Vagina (tissue), 2 donors: ENCODE measurements at places on chromosomes 5 and 9. TPM values are rescaled to one million over a fixed set of nuclear protein-coding genes. Genes with fewer than 3 reads are reported as not detected.

STPG3 gene
- total RNA-seq: not detected

DNA sequence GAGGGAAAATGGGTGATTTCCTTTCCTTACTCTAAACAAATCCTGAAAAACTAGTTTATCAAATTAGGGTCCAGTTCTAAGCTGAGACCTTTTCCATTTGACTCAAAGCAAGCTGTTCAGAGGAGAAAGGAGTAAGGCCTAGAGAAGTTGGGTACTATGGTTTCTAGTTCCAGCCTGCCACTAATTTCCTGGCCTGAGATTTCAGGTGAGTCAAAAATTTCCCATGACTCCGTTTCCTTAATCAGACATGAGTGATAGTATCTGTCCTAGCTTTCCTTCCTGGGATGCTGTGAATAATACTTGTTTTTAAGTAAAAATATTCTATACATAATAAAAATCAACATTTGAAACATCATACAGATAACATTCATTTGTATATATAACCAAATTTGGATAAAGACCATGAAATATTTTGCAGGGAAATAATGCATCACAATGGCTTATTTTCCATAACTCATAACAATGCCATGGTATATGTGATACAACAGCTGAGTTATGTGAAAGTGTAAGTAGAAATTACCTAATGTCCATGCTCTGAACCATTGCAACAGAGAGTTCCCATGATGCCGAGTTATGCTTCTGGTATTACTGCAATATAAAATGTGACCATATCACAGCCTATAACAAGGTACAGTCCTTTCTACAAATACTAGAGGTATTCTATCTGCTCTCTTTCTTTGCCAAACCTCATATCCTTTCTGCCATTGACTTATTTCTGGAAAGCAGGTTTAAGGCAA lies 142.7 kb downstream of the MLLT3 start:
- H3K27me3 ChIP-seq: no peaks in the 10 kb centered on the region
- H3K4me1 ChIP-seq: peaks cover 29% of the 10 kb centered on the region
- H3K36me3 ChIP-seq: no peaks in the 10 kb centered on the region

DNA sequence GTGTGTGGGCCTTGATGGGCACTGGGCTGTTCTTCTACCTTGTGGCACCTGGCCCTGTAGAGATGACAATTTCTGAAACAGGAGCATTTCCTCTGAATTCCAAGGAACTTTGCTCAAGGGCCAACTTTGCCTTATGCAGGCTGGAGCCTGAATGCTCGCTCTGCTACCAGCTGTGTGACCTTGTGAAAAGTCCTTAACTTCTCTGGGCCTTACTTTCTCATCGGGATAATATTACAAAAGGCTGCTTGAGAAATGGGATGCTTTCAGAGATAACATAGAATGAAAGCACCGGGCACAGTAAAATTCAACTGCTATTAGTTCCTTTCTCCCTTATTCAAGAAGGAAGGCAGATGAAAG lies 58.8 kb downstream of the GADD45G start:
- peaks cover 64% of the 10 kb centered on the region for H3K4me1 ChIP-seq
- no peak for DNase-seq
- H3K27ac ChIP-seq: peak overlapping the region; percentile 58
- no peak overlapping the region for H3K4me3 ChIP-seq
- no peaks in the 10 kb centered on the region for H3K36me3 ChIP-seq

GRCh38 chr5:98586581-98586980 lies 186.9 kb upstream of the RGMB start:
- DNase-seq: no peak
- H3K27ac ChIP-seq: no peak overlapping the region
- H3K27me3 ChIP-seq: no peaks in the 10 kb centered on the region
- H3K36me3 ChIP-seq: no peaks in the 10 kb centered on the region
- H3K4me1 ChIP-seq: peaks cover 7% of the 10 kb centered on the region

C5orf58 gene
- not detected for total RNA-seq

LRRC19 gene
- not detected for total RNA-seq

ZDHHC21 gene
- 10.3 TPM for total RNA-seq

- no peak overlapping the region for H3K4me3 ChIP-seq
- H3K36me3 ChIP-seq: no peaks in the 10 kb centered on the region
- no peaks in the 10 kb centered on the region for H3K27me3 ChIP-seq
- no peaks in the 10 kb centered on the region for H3K4me1 ChIP-seq
- H3K27ac ChIP-seq: no peak overlapping the region
- no peak for DNase-seq
These were observed 8.6 kb downstream of the SCGB3A2 start for GRCh38 chr5:147887026-147887627.

AGXT2 gene
- total RNA-seq: not detected

SARDH gene
- total RNA-seq: 2.0 TPM

DNA sequence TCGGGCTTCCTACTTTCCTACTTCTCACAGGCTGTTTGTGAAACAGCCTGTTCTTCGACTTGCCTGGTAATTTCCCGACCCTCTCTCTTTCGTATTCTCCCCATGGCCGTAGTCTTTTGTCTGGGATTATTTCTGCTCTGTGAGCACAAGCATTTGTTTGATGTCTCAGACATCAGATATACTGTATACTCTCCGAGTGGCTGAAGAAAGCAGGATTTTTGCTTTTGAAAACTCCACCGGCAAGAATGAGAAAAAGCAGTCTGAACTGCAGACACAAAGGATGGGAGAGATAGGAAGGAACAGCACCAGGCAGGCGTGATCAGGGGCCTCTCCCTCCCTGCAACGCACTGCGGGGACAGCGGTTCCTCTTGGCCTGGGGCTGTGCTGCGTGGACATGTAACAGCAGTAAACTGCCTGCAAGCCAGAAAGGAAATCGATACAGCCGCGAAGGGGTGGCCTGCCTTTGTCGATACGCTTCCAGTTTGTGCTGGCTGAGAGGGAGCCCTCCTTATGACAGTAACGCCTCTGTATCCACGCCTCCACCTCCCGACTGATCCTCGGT lies 313.9 kb upstream of the TLE4 start:
- no peak for DNase-seq
- H3K4me1 ChIP-seq: peaks cover 12% of the 10 kb centered on the region
- H3K27ac ChIP-seq: no peak overlapping the region
- no peaks in the 10 kb centered on the region for H3K27me3 ChIP-seq

CNTLN gene
- 13.3 TPM for total RNA-seq

SYK gene
- 12.0 TPM for total RNA-seq

CCNO gene
- not detected for total RNA-seq

DNA sequence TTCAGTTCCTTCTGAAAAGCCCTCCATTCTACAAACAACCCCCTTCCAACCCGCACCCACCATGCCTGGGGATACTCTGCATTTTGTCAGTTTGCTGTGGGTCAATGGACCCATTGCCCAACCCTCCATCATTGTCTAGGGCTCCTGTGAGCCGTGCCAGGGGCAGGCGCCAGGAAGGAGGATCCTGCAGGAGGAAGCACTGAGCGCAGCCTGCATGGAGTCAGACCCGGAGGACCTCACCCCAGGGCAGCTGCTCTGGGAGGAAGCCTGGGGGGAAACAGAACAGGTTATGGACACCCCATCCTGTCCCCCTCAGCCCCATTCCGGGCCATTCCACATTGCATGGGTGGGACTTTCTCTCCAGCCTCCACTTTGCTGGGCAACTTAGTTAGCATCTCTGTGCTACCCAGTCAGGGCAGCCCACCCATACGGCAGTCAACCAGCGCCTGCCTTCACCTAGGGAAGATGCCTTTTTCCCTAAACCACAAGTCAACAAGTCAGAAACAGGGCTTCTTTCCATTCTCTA lies 48.6 kb upstream of the VDAC1 start:
- DNase-seq: no peak
- no peak overlapping the region for H3K4me3 ChIP-seq
- H3K27ac ChIP-seq: no peak overlapping the region
- no peaks in the 10 kb centered on the region for H3K4me1 ChIP-seq

GRCh38 chr5:149680810-149681221 lies 49.3 kb upstream of the PPARGC1B start:
- H3K4me1 ChIP-seq: no peaks in the 10 kb centered on the region
- no peak overlapping the region for H3K27ac ChIP-seq
- H3K27me3 ChIP-seq: no peaks in the 10 kb centered on the region
- DNase-seq: no peak
